Left ventricle myocardium superior (tissue), 1 donor: ENCODE measurements at places on chromosomes 12 and 14.

DNA sequence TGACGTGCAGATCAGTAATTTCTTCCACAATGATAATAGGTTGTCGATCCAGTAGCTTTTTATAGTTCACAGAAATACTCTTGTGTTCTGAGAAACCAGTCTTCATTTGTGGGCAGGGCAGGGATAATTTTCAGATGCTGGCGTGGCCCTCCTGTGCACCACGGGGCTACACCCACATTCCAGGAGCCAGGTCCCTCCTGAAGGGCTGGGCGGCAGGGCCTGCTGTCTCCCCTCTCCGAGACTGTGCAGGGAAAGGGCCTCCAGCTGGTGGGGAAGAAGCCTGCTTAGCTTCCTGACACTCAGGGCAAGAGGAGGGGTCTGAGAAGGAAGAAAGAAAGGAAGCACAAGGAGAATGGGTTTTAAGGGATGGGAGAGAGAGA is 94.9 kb downstream of the ADGRD1 start:
- no peak for DNase-seq

GRCh38 chr14:47675466-47676314 is at the start of gene MDGA2:
TSS of gene MDGA2 (minus strand) at chr14:47675605.
- no peak for DNase-seq

- no peak for DNase-seq
Observed at GRCh38 chr12:13223941-13224340, 27.4 kb downstream of the EMP1 start.

GRCh38 chr12:57759360-57759980 is 4.6 kb downstream of the MARCHF9 start:
- no peak for DNase-seq

GRCh38 chr14:99183716-99184115 is 88.3 kb downstream of the BCL11B start:
- DNase-seq: no peak

DNA sequence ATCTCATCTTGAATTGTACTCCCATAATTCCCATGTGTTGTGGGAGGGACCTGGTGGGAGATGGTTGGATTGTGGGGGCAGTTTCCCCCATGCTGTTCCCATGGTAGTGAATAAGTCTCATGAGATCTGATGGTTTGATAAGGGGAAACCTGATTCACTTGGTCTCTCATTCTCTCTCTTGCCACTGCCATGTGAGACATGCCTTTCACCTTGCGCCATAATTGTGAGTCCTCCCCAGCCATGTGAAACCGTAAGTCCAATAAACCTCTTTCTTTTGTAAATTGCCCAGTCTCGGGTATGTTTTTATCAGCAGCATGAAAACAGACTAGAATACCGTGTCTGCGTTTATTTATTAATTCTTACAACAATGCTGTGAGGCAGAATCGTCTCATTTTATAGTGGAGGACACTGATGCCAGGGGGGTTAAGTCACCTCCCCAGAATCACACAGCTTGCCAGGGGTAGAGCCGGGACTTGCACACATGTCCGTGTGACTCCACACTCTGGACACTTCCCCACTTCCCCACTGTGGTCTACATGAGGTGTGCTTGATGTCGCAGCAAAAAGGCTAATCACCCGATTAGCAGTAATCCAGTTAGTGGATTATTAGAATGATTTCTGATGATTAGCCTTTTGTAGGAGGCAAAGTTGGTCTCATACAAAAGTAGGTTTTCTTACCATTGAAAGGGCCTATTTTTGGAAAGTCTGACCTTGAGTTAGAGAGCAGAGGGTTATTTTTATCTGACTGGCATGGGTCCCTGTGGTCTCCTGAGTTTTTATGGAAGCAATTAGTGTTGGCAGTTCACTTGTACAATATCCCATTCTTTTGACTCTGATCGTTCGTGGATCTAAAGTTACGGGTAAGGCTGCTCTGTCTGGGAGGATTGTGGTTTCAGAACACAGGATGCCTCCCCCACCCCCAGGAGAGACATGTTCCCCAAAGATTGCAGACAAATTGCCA is 47.4 kb upstream of the BCL7A start:
- no peak for DNase-seq

- no peak for DNase-seq
Observed at GRCh38 chr14:38120109-38120508, 87.6 kb upstream of the SSTR1 start.

DNA sequence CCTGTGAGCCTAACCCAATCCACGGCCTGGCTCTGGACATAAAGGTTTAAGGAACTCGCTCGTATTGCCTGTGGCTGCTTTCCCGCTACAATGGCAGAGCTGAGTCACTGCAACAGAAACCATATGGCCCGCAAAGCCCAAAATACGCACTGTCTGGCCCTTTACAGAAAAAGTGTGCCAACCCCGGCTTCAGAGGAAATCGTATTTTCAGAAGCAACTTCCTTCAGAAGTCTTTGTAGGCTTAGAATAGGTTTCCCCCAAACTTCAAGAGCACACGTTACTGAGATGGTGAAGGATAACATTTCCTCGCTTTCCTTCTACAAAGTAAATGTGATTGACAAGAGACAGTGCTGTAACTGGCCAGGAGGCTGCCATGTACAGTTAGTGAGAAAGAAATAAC is 34.8 kb upstream of the TESC start:
- no peak for DNase-seq

GRCh38 chr14:87901236-87901635 is 91.7 kb downstream of the GALC start:
- no peak for DNase-seq

DNA sequence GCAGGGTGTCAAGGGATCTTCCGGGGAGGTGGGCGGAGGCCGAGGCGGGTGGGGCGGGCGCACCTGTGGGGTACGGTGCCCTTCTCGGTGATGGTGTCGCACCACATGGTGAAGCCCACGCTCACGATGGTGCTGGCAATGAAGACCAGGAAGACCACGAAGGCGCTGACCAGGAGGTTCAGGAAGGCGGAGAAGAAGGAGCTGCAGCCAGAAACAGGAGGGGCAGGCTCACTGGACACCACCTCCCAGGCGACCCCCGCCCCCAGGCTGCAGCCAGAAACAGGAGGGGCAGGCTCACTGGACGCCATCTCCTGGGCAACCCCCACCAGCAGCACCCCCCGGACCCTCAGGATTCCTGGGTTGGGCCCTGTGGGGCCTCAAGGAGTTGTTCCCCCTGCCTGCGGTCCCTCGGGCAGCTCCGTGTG is 7.6 kb downstream of the TMEM179 start:
- DNase-seq: no peak

- no peak for DNase-seq
Observed at GRCh38 chr14:43540948-43541347, 966.1 kb downstream of the FSCB start.

GRCh38 chr14:71702786-71703185 is 229.4 kb upstream of the RGS6 start:
- no peak for DNase-seq

DNA sequence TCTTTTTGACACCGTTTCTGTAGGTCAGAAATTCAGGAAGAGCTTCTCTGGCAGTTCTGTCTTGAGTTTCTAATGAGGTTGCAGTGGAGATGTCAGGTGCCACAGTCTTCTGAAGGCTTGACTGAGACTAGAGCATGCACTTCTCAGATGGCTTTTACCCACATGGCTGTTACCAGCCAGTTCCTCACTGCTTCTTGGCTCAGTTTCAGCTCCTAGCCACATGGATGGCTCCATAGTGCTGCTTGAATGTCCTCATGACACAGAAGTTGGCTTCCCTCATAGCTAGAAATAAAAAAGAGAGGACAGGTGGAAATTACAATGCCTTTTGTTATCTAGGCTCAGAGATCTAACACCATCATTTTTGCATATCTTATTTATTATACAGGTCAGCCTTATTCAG is 38.1 kb upstream of the SLC2A13 start:
- no peak for DNase-seq

GRCh38 chr12:101470939-101471338 is 4.2 kb upstream of the SPIC start:
- no peak for DNase-seq

- no peak for DNase-seq
Observed at GRCh38 chr12:94429633-94430032, 30.0 kb downstream of the CEP83 start.

DNA sequence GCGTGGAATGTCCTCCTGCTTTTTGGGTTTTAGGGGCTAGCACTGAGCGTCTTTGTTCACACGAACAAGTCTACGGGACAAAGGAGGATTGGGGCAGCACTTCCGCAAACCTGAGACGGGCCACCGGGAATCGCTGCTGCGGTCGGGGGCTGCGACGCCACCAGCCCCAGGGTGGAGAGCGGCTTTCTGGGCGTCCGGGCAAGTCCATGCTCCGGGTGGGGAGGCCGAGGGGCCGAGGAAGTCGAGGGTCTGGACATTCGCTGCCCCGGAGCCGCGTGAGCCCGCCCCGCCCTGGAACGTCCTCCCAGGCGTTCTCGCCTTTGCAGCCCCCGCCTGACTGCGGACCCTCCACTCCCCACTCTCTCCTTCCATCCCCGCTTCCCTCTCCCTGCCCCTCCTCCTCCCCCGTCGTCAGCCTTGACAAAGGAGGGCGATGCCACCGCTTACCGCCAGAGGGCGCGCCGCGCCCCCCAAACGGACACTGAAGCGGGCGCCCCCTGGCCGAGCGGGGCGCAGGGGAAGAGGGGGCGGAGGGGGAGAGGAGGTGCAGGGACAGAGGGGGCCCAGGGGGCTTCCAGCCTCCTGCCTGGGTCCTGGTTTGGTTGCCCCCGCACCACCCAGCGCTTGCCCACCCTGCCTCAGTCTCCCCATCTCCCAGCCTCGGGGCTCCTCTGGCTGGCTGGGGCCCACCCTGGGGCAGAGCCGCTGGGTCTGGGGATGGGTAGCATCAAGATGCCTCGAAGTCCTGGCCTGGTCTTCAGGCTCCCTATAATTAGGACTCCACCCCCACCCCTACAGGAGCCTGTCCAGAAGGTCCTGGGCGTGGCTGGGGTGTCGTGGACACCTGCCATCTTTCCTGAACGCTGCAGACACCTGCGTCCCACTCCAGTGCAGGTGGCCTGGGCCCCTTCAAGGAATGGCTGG is 39.1 kb upstream of the INF2 start:
- peak; percentile 83 for DNase-seq
